ENCODE measurements at places on chromosomes 5 and 9.

GRCh38 chr9:88538311-88539085 is 3.5 kb downstream of the NXNL2 start:
- DNase-seq = no peak

GRCh38 chr5:99955006-99955405 is 580.2 kb upstream of the FAM174A start:
- DNase-seq = no peak

DNA sequence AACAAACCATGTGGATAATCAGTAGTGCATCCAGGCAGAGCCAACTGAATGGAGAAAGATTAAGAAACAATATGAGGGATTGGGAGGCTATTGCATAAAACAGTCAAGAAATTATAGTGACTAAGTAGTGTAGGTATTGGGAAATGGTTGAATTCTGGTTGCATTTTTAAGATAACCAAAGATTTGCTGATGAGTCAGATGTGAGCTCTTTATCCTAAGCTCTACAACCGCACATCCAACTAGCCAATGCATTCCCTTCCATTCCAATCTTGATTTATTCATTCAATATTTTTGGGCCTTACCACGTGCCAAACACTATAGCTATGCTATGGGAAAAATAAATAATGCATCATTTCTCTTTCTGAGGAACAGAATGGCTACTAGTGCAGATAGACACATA is 524.5 kb upstream of the RGMB start:
- DNase-seq = no peak

- DNase-seq = no peak
Observed at GRCh38 chr5:136155761-136156160, 23.1 kb downstream of the SMAD5 start.

Data from NCI-H2029 (cell line).